ENCODE measurements at places on chromosomes 13 and 19.
A peak's percentile ranks its signal among the peaks of the same experiment; 100 is the strongest.

DNA sequence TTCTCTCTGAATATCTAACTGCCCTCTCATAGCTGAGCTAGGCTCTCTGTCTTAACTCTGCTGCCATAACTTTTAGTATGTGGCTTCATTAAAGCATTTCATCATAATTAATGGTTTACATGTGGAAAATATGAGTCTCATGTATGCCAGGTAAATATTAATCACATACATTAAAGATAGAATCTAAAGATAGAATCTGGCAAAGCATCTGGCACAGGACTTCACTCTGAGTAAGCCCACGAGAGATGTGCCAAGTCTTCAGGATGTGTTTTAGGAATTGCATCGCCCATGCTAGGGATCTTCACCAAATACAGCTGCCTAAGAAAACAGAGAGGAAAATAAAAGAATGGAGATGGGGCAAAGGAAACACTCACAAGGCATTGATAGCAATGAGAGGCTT, 285.8 kb downstream of the DIAPH3 start:
- no peak for DNase-seq

DNA sequence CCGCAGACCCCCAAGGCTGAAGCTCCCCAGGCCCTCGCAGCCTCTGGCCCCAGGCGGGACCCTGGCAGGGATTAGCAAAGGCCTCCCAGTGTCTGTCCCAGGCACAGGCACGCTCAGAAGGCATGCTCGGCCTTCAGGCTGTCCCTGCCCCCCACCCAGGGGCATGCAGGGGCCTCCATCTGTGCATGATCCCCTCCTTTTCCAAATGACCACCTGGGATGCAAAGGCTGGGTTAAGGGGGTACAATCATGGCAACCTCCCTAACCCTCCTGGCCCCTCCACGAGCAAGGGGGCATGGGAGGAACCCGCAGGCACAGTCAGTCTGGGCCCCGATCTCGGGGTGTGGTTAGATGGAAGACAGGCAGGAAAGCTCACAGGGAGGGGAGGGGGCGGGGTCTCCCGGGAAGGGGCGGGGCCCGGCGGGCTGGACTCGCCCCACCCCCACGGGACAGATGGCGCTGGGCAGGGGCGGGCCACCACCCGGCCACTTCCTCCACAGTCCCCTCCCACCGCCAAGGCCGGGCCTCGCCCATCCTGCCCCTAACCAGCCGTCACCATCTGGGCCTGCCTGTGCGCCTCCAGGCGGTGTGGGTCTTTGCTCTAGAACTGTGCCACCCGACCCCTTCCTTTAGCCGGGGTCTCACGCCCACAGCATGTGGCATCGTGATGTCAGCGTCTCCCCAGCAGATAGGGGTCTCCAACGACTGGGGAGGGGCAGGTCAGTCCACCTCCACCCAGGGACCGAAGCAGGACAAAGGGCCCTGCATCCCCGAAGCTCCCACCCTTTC, 7.0 kb upstream of the REXO1 start:
- DNase-seq, result peak; percentile 62

DNA sequence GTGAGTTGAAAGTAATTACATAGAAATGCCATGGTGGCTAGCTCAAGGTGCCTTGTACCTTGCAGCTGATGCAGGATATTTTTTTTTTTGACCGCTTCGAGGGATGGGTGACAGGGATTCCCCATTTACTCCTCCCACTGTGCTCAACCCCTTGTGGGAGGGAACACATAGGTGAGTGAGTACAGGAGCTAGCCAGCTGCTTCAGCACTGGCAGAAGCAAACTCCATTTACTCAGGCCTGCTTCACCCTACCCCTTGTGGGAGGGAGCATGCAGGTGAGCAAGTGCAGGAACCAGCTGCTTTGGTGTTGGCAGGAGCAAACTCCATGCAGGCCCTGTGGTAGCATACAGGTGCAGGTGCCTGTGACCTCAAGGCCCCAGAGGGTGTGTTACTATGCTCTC, 330.1 kb downstream of the TDRD3 start:
- DNase-seq, result no peak

- no peak for DNase-seq
Measured at GRCh38 chr13:93468433-93468832, 241.8 kb downstream of the GPC6 start.

GRCh38 chr13:52319876-52320275, 86.1 kb downstream of the THSD1 start:
- DNase-seq, result no peak

All from ascending aorta (tissue), 2 donors.